ENCODE measurements at places on chromosomes 7 and 10.

GRCh38 chr10:78377356-78377755 is 343.7 kb downstream of the RPS24 start:
- DNase-seq, result no peak

DNA sequence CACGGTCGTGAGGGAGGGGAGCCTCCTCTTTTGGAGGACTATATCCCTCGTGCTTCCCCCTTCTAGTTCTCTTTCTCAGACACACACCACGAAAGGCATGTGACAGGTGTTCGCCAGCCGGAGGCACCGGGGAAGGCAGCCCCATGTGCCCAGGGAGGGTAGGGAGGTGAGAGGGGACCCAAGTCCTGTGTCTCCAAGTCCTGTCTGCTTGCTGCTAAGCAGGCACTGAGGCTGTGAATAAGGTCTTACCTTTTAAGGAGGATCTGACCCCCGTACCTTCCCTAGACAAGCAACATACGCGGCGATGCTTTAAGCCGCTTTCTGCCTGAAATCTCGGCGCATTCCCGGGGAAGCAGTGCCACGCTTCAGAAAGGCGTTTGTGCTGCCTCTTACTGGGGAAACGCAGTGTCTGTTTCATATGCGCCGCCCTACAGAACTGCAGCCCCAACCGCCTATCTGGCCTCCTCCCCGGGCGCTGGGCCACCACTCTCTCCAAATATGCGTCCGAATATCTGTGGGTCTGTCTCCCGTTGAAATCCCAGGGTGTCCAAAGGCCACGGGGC is 770 bp downstream of the PLXNA4 start:
- no peak for DNase-seq

- no peak for DNase-seq
Observed at GRCh38 chr10:110067960-110068770, 60.4 kb downstream of the ADD3 start.

DNA sequence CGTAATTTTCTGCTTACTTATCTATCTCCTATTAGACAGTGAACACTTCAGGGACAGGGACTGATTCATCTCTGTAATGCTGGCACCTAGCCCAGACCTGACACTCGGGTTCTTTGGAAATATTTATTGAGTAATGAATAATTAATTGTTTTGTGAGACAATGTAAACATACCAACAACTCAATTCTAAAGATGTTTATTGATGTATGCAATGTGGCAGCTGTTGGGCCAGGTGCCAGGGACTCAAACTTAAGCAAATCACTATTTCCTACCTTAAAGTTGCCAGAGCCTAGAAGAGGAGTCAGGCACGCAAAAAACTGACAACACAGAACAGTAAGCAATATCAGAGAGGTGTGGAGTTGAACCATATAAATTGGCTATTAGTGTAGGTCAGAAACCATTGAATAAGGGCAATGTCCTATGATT is 63.6 kb upstream of the BMPER start:
- DNase-seq, result peak; percentile 74

GRCh38 chr7:12031638-12032037 is 179.5 kb upstream of the TMEM106B start:
- DNase-seq, result peak; percentile 32

- DNase-seq, result no peak
Observed at GRCh38 chr10:120883071-120883470, 31.9 kb downstream of the WDR11 start.

- DNase-seq, result no peak
Observed at GRCh38 chr7:68744036-68744435, 854.2 kb upstream of the AUTS2 start.

- DNase-seq, result no peak
Observed at GRCh38 chr7:81014908-81015307, 96.1 kb upstream of the SEMA3C start.

DNA sequence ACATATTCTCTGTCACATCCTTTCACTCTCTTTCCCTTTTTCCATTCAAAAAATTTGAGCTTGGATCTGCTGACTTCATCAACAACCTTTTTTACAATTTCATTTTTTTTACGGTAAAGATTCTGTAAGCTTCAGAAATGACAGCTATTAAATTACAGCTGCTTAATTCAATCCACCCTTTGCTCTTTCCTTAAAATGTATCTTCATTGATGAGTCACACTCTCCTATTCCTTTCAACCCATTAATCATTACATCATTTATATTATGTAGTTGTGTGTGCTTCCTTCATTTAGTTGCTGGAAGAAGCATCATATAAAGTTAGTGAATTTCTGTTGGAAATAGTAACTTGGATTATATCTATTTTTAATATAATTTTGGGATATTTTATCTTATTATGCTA is 67.1 kb upstream of the MAGI2 start:
- no peak for DNase-seq

GRCh38 chr10:17606547-17607040 is 10.6 kb downstream of the HACD1 start:
- no peak for DNase-seq

GRCh38 chr10:63711867-63712716 is 190.9 kb downstream of the REEP3 start:
- peak; percentile 96 for DNase-seq

- no peak for DNase-seq
Observed at GRCh38 chr10:104067525-104067924, 18.2 kb downstream of the COL17A1 start.

- DNase-seq, result no peak
Observed at GRCh38 chr10:86391236-86391840, 24.7 kb upstream of the GRID1 start.

GRCh38 chr10:125333209-125333591 is 172.8 kb upstream of the CTBP2 start:
- no peak for DNase-seq

DNA sequence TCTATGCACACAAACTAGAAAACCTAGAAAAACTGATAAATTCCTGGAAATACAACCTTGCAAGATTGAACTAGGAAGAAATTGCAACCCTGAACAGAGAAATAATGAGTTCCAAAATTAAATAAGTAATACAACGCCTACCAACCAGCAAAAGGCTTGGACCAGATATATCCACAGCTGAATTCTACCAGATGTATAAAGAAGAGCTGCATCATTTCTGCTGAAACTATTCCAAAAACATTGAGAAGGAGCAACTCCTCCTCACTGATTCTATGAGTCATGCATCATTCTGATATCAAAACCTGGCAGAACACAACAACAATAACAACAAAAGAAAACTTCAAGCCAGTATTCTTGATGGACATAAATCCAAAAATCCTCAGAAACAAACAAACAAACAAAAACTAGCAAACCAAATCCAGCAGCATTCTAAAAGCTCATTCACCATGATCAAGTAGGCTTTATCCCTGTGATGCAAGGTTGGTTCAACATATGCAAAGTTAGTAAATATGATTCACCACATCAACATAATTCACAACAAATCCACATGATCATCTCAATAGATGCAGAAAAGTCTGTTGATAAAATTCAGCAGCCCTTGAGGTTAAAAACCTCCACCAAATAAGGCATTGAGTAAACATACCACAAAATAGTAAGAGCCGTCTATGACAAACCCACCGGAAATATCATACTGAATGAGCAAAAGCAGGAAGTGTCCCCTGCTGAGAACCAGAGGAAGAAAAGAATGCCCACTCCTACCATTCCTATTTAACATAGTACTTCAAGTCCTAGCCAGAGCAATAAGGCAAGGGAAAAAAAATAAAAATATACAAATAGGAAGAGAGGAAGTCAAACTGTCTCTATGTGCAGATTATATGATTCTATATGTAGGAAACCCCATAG is 98.2 kb downstream of the PCDH15 start:
- DNase-seq, result no peak

DNA sequence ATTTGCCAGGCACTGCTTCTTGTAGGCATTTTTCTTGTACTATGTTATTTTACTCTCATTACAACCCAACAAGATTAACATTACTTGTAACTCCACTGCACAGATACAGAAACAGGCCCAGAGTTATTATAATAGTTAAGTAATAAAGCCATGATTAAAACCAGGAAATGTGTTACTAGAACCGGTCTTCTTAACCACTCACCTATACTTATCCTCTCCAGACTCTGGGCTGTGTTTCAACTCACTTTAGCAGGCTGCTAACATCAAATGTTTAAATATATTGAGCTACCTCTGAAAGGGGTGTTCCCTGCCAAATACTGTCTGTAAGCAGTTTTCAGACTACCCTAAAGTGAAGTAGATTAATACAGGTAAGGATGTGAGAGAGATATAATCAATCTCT is 1227.8 kb downstream of the SORCS3 start:
- DNase-seq, result no peak

DNA sequence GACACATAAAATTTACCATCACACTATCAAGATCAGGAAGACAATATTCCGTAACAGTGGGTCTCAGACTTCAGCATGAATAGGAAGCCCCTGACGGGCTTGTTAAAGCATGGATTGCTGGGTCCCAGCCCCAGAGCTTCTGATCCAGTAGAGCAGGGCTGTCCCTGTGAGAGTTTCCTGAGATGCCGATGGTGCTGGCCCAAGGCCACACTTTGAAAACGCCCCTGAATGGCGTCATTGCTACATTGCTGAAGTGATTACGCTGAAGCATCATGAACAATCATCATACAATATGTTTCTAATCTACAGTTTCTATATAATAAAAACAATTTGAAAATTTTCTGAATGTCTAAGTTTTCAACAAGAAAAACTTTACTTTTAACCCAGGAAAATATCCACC is 38.0 kb upstream of the TMEM72 start:
- no peak for DNase-seq

GRCh38 chr7:19984231-19984632 is 210.8 kb upstream of the TMEM196 start:
- DNase-seq, result no peak

DNA sequence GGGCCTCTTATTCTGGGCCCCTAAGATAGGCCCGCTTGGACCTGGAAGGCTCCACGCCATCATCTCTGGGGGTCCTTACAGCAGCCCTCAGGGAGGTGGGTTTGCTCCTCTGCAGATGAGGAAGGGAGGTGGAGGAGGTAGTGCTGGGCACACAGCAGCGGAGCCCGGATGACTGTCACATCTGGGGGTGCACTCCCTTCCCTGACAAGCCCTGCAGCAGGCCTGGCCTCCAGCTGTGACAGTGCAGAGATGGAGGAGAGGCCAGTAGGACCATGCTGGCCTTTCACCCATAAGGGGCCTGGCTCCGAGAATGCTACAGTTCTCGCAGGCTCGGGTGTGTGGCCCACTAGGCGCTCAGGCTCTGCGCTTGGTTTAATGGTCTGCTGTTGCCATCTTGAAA is 9.2 kb downstream of the GDF2 start:
- DNase-seq, result no peak

GRCh38 chr10:28300027-28300426 is 2.8 kb downstream of the MPP7 start:
- peak; percentile 19 for DNase-seq

DNA sequence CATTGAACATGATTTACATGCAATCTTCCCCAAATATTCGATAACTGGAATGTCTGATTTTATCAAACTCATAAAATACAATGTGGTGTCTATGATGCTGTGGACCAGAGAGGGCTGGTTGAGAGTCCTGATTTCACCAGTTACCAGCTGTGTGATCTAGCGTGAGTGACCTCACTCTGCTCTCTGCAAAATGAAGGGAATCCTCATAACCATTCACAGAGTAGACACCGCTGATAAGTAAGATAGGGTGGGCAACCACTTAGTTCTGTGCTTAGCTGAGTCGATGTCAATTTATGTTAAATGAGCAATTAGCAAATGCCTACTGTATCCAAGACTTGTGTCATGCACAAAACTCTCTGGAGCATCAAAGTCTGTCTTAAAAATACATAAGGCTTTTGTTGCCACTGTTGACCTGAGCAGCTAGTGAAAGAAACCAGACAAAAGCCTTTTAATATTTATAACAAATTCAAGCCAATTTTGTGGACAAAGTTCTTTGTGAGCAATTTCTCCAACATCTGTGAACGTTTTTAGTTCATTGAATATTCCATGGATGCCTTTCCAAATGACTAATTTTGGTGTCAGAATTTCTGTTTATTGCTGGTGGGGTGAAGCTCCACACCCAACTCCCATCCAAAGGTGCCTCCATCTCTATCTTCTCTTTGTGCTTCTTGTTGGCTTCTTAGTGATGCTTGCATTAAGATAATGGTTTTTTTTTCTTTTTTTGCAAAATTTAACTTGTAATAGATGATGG is 314.2 kb downstream of the ADRA2A start:
- DNase-seq, result no peak

GRCh38 chr7:157016352-157017041 is 6.0 kb upstream of the MNX1 start:
- no peak for DNase-seq

Data from Caki2 (cell line).